ENCODE measurements at places on chromosomes 6 and 20.

DNA sequence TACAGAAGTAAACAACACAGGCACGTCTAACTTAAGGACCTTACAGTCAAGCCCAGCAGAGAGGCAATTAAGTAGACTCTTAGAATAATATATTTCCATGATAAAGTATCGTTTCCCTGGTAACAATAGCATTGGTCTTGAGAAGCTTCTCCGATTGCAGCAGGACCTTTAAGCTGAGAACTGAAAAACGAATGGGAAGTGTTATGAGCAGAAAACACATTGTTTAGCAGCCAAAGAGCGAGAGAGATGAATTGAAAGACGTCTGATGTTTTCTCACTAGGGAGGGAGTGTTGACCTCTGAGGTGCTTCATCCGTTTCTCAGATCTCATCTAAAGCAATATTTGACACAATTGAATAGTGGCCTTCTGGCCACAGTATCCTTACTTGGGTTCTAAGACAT, 855 bp downstream of the BYSL start:
- no peak for DNase-seq

GRCh38 chr6:36643977-36644376, 34.5 kb upstream of the CDKN1A start:
- DNase-seq: no peak

GRCh38 chr6:144286503-144287393, 1.6 kb downstream of the UTRN start:
- peak; percentile 81 for DNase-seq

DNA sequence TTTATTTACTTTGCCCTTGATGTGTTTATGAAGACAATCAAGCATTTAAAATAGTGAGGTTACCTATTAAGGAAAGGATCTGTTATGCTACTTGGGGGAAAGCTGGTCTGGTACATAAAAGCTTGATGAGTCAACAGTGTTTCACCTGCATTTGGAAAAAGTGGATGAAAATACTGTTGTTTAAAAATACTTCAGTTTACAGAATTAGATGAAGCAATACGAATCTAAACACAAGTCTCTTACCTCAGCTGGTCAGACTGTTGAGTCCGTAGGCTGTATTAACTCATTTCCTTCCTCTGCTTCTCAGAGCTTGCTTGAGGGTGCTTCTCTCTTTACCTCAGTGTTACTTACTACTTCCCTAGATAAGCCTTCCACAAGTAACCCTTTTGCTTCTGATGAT, 36.1 kb downstream of the NKX2-4 start:
- no peak for DNase-seq

DNA sequence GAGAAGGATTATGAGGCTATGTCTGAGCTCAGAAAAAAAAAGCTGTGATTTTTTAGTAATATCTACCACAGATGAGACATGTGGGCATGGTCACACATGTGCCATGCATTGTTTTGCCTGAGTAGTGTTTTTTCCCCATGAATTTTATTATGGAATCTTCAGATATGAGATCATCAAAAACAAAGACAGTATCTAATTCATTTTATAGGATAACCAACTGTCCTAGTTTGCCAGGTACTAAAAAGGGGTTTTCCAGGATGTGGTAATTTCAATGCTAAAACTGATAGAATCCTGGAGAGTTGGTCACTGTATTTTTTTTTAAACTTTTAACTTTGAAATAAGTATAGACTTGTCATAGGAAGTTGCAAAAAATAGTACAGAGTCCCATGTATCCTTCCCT, 127.4 kb upstream of the MAP3K7 start:
- DNase-seq: no peak

DNA sequence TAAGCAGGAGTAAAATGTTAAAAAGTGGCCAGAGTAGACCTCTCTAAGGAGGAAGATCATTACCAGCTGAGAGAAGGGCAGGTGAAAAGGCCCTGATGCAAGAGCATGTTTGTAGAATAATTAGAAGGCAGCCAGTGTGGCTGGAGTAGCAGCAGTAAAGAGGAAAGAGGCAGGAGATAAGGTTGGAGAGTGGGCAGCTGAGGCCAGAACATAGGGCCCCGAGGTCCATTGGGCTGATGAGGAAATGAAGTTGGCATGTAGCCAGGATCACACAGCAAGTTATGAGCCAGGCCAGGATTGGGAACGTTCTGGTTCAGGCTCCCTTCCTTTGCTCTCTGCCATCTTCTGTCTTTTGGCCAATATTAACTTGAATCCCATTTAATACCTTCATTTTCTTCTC, 51.6 kb downstream of the RALY start:
- DNase-seq: peak; percentile 27

- DNase-seq: no peak
Observed at GRCh38 chr6:89941763-89942497, 47.7 kb downstream of the GJA10 start.

DNA sequence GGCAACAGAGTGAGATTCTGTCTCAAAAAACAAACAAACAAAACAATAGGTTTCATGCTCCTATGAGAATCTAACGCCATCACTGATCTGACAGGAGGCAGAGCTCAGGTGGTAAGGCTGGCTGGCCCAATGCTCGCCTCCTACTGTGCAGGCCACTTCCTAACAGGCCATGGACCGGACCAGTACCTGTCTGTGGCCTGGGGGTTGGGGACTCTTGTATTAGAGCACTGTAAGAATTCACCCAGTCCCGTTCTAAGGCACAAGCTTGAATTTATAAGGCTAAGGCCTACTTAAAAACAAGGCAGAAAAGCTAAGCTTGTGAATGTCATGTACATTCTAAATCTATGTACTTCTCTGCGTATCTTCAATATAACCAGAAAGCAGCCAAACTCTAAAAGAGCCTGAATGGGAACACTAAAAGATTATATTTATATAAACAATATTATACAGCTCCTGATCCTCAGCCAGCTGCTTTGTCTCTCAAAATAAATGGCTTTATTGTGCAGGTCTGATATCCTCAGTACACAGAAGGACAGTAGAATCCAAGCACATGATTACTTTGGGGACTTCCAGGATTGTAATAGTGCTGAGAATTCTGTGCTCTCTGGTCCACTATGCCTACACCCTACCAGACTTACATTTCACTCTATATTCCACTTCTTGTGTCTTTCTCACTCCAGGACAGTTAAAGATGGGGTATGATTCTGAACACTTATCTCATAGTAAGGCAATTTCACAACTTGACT, 64.5 kb upstream of the DST start:
- no peak for DNase-seq

GRCh38 chr6:42025845-42026243, 24.5 kb upstream of the TAF8 start:
- DNase-seq: no peak

- no peak for DNase-seq
Observed at GRCh38 chr6:167781066-167781767, 45.5 kb upstream of the AFDN start.

DNA sequence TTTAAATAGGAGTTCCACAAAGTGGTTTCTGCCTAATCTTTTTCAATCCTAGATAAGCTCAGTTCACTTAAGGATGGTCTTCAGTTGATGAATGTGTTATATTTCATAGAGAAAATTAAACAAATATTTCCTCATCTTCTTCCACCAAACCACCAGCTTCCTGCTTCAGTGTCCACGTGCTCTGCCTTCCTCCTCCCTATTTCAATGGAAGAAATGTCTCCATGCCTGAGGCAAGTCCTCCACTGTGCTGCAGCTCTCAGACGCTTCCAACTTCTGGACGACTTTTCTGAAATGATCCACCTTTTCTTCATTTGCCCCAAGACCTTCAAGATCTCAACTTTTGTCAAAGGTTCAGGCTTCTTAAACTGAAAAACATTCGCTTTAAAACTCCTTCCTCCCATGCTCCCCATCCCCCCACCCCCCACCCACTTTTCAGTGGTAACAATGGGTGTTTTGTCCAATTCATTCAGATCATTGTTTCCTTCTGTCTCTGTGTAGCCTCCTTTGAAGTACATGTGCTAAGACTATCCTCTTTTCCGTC, 25.3 kb upstream of the FABP7 start:
- no peak for DNase-seq

DNA sequence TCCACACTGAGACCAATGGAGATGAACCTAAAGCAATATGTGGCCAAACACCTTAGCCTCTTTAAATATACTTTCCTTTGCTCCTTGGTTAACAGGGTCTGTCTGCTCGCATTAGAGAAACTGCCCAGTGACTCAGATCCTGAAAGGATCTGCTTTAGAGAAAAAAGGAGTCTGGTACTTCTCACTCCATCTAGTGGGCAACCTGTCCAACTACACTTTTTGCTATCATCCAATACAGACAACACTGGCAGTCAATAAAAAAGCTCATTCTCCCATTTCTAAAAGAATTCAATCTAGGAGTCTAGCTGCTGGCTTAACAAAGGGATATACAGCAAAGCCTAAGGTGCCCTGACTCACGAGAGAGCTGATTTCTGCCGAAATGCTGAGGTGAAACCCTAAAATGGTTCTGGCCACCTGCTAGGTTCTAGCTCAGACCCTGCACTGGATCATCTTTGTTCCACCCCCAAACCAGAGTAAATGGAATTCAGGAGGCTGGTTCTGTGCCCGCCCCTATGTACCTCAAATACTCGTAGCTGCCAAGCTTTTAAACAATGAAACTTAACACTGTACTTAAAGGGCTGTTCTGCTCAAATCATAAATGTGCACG, 11.5 kb downstream of the GNL1 start:
- no peak for DNase-seq

DNA sequence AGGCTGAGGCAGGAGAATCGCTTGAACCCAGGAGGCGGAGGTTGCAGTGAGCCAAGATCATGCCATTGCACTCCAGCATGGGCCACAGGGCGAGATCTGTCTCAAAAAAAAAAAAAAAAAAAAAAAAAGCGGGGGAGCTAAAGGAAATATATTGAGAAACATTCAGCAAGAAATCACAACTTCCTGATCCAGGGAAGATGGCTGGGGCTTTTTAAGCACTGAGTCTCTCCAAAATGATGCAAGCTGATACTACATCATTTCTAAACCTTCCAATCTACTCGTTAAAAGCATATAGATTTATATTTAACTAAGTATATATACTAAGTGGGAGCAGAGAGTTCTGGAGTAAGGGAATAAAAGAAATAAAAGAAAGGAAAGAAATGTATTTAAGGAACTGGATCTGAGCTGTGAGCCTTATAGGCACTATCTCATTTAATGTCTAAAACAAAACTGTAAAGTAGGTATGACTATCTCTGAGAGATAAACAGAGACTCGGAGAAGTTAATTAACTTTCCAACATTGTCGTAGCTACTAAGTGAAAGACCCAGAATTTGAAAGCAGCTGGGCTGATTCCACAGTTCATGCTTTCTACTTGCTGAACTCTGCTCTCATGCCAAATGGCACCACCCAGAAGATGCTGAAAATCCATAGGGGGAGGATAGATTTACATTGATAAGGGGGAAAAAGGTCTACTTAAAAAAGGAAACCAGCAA, 215.0 kb upstream of the MARCKS start:
- DNase-seq: no peak

- no peak for DNase-seq
Observed at GRCh38 chr20:4749326-4749725, 27.6 kb downstream of the PRND start.

Data from colonic mucosa (tissue), 4 donors.